ENCODE measurements at places on chromosomes 5 and 9.

DNA sequence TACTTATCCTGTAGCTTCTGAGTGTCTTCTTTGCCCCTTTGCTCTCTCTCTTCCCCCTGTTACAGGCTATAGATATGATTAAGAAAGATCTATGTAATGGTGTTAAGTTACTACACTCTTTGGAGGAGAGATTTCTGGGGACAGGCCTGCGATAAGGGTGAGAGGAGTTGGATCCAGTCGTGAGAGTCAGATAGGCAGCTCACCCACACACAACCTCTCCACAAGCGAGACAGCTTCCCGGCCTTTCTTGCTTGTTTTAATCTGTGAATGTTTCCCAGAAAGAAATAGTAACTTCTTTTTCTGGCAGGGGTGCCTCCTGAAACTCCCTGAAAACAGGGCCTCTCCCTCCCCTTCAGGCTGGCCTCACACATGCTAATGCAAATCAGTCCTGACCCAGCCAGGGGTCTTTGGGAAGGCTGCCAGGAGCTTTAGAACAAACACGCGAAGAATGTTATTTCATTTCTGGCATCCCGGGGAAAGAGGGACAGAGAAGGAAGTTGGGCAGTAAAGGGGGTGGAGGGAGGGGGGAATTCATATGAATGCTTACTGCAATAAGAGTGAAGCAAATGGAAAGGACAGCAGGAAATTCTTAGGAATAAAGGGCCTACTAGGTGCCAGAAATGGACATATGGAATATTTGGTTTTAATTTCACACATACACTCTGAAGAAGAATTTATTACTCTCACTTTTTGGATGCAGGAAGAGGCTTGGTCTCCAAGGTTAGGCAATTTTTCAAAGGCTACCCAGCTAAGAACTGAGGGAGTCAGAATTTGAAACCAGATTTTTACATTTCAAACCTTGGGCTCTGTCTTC, 215.8 kb upstream of the TRIM32 start:
- no peak for DNase-seq

- DNase-seq = no peak
Observed at GRCh38 chr5:1103505-1104326, 8.1 kb downstream of the SLC12A7 start.

GRCh38 chr5:128304791-128305190, 221.2 kb downstream of the SLC12A2 start:
- DNase-seq = no peak

GRCh38 chr5:16412556-16412955, 53.0 kb downstream of the ZNF622 start:
- DNase-seq = no peak

GRCh38 chr5:143094087-143094521, 309.4 kb downstream of the NR3C1 start:
- no peak for DNase-seq

GRCh38 chr9:7103367-7103766, 345.6 kb downstream of the KDM4C start:
- no peak for DNase-seq

GRCh38 chr9:127370147-127370579, 26.8 kb upstream of the SLC2A8 start:
- no peak for DNase-seq

DNA sequence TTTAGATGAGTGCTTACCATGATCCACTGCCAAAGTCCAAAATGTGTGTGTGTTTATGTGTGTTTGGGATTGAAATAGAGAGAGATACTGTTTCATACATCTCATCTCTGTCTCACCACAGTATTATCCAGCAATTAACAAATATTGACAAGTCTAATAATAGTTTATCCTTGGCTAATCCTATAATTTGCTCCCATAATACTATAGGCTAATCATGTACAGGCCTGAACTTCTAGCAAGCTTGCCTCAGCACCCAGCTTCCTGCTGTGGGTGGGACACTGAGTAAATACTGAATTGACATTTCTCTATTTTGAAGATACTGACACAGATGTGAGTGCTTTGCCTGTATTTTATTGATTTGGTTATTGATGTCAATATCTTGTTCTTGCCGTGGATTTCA, 35.3 kb upstream of the KCNV2 start:
- DNase-seq = no peak

- DNase-seq = no peak
Observed at GRCh38 chr5:140588311-140589070, 23.9 kb downstream of the SLC35A4 start.

DNA sequence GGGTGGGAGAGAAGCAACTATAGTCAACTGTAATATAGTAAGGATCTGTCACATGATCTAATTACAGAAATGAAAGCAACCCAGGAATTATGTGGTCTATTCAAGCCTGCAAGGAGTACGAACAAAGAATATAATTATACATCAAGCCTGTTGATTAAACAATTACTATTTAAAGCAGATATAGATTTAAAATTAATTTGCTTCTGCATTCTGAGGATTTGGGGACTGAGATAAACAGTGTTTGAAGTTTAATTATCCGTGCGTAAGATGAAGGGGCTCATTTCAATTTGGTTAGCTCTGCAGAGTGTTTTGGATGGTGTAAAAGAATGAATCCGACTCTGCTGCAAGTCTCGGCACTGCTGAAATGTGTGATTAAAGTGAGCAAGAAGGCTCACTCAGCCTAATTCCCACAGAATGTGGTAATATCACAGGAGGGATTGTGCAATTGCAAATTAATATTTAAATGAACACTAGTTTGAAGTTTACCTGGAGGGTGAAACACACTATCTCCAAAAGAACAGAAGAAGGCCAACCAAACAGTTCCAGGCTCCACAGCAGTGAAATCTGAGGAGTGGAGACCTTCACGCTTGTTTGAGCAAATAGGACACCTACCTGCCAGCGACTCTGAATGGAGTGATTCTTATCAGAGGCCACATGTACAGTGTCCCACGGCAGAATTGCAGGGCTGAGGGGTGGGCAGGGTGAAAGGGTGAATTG, 420.6 kb upstream of the SLC30A5 start:
- DNase-seq = no peak

- no peak for DNase-seq
Observed at GRCh38 chr5:168314735-168315411, 23.4 kb downstream of the WWC1 start.

DNA sequence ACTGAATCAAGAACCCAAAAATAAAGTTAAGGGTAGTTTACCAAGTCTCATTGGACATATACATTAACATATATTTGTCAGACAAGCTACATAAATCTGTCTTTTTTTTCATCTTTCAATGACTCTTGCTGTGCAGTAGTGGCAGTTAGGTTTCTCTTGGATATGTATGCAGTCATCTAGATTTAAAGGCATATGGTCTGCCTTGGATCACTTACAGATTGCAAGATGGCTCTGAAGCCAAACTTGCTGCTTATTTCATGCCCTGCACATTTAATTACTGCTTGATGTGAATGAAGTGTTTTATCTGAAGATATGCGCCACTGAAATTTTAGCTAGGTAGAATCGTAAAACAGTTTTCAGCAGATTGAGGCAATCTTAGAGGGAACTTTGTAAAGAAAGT, 18.6 kb upstream of the MAN2A1 start:
- no peak for DNase-seq

DNA sequence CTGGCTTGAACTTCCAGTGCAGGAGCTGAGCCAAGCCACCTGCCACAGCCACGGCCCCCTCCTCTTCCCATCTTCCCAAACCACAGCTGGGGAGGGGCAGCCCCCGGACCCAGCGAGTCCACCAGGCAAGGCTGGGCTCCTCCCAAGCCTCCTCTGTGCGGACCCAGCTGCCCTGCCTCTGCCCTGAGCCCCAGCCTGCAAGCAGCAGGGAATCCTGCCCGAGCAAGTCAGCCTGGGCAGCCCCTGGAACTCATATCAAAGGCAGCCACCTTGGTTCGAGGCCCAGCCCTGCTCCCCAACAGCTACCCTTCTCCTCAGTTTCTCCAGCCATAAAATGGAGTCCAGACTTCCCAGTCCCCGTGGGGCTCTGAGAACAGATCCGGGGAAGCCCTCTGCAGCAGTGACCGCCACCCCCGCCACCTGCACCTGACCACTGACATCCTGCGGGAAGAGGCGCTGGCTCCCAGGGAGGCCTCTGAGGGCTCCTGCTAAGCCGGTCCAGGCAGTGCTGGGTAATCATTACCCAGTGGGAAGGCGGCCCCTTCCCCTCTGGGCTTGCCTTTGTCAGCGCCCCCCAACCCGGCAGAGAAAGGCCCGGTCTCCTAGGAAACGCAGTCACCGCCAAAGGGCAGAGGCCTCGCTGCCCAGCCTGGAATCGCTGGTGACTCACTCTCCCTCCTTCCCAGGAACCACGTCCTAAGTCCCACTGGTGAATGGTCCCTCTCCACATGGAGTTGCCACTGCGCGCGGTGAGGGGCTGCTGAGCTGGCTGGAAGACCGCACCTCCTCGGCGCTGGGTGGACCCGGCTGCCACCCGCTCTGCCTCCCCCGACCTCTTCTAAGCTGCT, 1.5 kb downstream of the VAV2 start:
- DNase-seq = no peak

- no peak for DNase-seq
Observed at GRCh38 chr9:117649126-117649525, 55.1 kb upstream of the TLR4 start.

DNA sequence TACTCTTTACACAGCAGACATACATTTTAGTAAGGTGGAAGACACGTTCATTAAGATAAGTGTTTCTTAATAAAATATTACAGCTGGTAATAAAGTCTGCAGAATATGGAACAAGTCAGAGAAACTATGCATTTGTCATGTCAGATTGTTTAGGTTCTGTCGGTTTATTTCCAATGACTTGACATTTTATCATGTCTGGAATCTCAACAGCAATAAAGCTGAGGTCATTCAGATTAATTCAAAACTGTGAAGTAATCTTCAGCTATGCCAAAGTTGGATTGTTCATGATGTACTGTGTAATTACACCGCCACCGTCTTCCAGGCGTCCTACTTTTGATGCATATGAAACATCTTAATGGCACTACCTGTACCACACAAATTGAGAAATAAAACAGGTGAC, 1032.6 kb downstream of the CDH12 start:
- DNase-seq = no peak

GRCh38 chr5:154118893-154119336, 71.6 kb upstream of the GALNT10 start:
- peak; percentile 1 for DNase-seq

DNA sequence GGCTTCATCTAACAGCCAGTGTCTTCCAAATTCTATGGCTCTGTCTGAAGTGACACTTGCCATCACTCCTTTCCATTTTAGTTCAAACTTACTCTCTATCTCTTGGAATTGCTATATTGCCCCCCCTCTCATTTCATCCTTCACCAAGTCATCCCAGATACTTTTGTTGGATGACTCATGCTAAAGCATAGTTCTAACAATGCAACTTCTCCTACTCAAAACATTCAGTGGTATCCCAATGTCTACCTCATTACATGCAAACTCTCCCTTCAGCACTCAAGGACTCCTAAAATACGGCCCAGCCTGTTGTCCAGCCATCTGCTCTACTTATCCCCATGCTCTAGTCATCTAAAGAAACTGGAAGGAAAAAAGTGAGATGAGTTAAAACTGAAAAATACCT, 171.6 kb downstream of the RASEF start:
- no peak for DNase-seq

- DNase-seq = no peak
Observed at GRCh38 chr5:39270225-39270848, 51.0 kb upstream of the FYB1 start.

GRCh38 chr5:66223637-66224036, 79.5 kb downstream of the SREK1 start:
- DNase-seq = no peak

DNA sequence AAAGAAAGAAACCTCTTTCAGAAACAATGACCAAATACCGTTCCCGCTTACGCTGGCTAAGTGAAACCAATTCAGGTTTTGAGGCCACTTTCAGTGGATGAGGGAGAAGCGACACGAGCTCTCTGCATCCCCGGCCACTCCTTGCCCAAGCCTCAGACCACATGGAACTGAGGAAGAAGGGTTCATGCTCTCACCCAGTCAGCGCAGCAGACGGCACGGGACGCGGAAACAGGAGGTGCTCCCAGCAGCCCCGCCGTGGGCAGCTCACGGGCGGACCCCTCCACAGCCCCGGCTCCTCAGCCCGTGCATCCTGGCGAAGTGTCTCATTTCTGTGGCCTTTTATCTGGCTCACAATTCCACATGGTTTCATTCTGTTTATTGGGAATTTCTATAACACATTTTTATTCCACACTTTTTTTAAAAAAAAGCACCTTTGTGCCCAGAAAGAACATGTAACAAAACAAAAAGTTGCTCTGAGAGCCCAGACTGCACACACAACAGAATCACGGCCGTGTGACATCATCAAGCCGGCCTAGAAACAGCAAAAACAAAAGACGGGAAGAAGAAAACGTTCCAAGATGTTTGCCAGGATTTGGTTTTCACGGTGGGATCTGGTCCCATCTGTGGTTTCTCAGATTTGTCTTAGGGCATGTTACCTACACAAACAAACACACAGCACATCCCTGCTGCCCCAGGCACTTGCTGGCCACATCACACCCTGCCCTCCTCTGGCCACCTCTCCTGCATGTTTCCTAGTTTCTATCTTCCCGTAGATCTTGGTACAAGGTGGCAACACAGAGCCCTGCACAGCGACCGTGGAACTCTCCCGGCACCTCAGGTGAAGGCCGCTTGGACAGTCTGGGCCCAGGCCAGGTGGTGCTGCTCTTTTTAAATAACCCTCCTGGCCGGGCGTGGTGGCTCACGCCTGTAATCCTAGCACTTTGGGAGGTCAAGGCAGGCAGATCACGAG, 16.2 kb downstream of the QSOX2 start:
- DNase-seq = no peak

DNA sequence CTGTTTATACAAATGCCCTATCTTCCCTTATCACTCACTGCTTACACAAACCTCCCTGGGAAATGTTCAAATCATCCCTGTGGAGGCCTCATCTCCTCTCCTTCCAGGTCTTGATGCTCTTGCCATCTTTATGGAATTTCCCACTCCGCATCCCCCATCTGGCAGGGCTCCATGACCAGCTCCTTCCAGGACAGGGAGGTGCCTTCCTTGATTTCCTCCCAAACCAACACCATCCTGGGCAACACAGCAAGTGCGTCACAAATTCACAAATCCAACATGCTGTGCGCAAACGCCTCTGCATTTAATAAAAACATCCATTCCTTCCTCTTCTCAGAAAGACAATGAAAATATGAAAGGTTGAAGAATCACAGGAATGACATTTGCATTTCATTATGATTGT, 51.7 kb downstream of the EPB41L4A start:
- DNase-seq = no peak

- no peak for DNase-seq
Observed at GRCh38 chr5:151691706-151692105, 5.0 kb upstream of the SPARC start.

- DNase-seq = no peak
Observed at GRCh38 chr5:150535611-150536010, 27.7 kb downstream of the NDST1 start.

GRCh38 chr9:122263699-122264349, 816 bp downstream of the RBM18 start:
- DNase-seq = no peak

Data from NCI-H1105 (cell line).